ENCODE measurements at places on chromosomes 16 and 17.

GRCh38 chr16:51708861-51709260 lies 557.8 kb upstream of the SALL1 start:
- DNase-seq = no peak

- peak; percentile 57 for DNase-seq
Measured at GRCh38 chr16:27515874-27516353, 33.8 kb downstream of the GTF3C1 start.

- DNase-seq = peak; percentile 13
Measured at GRCh38 chr17:17236295-17237025, 508 bp downstream of the FLCN start.

GRCh38 chr16:5639531-5639930 lies 541.9 kb upstream of the EEF2KMT start:
- no peak for DNase-seq

- no peak for DNase-seq
Measured at GRCh38 chr16:48885471-48885870, 275.5 kb upstream of the N4BP1 start.

GRCh38 chr17:58172369-58173071 lies 5.7 kb downstream of the OR4D2 start:
- DNase-seq = peak; percentile 56

DNA sequence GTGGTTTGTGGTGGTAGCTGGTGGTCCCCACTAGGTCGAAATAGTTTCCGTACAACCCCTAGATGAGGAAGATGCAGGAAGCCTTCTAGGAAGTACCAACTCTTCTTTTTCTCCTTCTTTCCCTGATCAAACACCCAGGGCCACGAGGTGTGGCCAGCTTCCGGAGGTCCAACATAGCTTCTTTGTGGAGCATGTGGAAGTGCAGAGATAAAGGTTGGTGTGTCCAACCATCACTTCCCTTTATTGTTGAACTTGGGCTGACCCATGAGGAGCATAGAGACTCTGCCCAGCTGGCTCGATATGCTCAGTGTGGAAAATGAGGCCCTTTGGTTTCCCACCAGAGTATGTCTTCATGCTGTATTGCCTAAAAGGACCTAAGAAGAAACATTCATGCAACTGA lies 6.3 kb upstream of the RGS9 start:
- no peak for DNase-seq

DNA sequence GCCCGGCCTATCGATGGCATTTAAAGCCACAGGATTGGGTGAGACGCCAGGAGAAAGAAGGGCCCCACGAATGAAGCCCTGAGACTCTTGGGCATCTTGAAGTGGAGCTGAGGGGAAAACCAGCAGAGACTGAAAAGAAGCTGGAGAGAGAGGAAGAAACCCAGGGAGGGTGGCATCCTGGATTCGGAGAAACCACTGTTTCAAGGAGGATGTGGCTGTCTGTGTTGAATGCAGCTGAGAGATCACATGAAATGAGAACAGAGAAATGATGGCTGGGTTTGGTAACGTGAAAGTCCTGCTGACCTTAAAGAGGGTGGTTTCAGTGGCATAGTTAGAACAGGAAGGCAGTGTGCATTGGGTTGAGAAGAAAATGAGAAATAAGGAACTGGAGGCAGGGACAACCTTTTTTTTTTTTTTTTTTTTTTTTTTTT lies 3.8 kb downstream of the TNFSF12 start:
- DNase-seq = peak; percentile 92

DNA sequence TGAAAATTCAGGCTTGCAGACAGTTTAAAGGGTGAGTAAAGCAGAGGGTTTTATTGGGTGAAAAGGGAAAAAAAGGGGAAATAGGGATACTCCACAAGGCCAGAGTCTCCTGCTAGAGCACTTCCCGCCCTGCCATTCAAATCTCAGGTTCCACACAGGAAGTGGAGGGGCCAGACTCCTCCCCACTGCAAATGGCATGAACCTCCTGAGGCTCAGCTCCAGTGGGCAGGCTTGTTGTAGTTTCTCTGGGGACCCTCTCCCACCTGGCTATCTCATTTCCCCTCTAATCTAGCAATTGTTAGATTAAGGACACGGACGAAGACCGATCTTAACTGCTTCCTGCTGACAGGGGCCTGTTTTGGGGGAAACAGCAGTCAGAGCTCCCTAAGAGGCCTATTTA lies 43.4 kb downstream of the TAOK1 start:
- DNase-seq = peak; percentile 34

DNA sequence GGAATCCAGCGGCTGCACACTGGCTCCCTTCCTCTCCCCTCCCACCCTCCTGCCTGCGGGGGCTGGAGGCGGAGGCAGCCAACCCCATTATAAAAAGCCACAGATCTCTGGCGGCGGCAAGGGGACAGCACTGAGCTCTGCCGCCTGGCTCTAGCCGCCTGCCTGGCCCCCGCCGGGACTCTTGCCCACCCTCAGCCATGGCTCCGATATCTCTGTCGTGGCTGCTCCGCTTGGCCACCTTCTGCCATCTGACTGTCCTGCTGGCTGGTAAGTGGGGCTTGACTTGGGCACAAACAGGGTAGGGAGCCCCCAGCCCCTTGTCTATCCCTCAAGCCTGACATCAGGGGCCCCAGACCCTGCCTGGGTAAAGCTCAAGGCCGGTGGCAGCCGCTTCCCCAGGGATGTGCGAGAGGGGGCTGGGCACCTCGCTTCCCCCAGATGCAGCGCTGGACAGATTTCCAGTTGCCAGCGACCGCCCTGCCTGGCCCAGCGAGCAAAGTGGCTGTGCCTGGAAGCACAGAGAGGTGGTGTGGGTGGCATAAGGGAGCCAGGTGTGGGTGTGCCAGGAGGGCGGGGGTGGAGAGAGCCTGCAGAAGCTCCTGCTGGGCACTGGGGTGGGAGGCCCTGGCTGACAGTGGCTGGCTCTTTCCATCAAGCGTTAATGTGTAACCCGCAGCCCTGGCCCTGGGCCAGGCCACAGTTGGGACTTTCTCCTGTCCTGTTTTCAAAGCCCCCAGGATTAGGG lies at the start of gene CX3CL1:
Gene CX3CL1, plus strand, starts transcription at position 119 of the 745 bp plus-strand sequence. Its CDS starts 79 bp downstream, at position 198.
- DNase-seq = no peak
